ENCODE measurements at places on chromosomes 12 and 14.

GRCh38 chr12:26188641-26189040 lies 6.7 kb upstream of the SSPN start:
- DNase-seq = no peak

DNA sequence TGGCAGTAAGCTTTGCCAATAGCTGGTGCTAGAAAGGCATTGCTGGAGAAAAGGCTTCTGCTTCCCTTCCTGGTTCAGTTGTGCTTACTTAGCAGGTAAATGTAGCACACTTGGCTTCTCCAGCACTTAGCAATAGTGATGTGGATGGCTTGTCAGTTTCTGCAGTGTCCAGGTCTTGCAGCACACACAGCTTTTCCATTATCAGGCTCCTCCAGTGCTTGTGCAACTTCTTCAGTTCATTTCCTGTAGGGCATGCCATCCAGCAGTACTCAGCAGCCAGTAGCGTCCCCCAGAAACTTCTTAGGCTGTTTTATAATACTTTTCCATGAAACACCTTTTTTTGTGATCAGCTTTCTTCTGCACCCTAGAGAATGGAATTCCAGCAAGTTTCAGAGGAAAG lies 154.6 kb downstream of the SLC6A15 start:
- no peak for DNase-seq

DNA sequence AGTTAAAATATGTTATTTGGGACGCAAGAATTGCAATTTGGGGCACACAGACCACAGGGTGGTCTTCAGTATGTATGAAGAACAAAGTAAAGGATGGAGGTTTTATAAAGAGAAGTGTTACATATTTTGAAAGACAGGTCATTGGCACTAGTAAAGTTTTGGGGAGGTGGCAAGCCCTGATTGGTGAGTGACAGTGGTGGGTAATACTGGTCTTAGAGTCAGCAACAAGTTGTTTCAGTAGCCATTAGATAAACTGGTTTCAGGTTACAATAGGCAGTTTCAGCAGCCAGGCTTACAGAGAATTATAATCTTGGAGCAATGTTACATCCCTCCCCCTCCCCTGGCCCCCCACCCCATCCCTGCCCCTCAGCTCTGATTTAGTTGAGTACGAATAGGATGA lies 17.5 kb downstream of the MARK3 start:
- DNase-seq = no peak

DNA sequence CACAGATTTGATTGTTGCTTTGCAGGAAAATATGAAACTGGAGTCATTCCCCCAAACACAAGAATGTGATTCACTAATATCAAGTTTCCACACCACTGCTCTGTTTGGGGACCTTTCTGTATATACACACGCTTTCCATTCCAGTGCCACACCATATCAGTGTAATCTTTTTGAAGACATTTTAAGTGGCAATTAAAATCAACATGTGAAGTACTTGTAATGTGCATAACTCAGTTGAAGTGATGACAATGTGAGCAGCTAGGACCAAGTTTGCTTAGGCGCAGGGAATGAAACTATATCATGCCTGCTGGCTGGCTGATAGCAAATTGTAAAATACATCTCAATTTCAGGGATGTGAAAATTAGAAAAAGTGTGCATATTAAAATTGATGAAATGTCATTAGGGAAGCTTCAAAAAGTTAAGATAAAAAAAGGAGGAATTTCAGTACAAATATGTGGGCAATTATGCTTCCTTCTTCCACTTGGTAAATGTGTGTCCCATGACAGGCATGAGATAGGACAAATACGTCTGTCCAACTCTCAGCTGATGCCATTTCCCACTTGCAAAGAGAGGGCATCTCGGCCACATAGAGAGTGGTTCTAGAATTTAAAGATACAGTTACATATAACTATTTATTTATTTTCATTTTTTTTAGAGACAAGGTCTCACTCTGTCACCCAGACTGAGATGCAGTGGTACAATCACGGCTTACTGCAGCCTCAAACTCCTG lies 43.7 kb downstream of the HSPB8 start:
- DNase-seq = no peak

DNA sequence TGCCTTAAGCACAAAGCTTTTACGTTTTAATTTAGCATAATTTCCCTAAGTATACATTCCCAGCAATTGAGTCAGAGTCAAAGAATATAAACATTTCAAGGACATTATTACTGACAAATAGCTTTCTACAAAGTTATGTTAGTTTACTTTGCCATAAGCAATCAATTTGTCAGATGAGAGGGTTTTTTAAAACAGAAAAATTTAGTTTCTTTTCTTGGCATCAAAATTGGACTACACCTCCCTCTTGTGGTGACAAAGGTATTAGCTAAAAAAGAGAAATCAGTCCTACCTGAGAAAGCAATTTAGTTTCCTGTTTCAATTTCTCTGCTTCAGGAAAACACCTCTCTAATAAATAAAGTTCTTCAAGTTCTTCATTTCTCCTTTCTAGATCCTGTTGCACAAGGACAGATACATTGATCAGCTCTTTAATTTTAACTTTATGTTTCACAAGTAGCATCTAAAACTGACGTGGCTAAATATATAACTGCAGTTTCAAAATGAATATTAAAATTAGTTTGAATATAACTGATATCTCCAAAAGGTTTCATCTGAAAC lies 39.9 kb downstream of the DNAI7 start:
- no peak for DNase-seq

- no peak for DNase-seq
Observed at GRCh38 chr14:35932659-35933159, 106.6 kb downstream of the BRMS1L start.

DNA sequence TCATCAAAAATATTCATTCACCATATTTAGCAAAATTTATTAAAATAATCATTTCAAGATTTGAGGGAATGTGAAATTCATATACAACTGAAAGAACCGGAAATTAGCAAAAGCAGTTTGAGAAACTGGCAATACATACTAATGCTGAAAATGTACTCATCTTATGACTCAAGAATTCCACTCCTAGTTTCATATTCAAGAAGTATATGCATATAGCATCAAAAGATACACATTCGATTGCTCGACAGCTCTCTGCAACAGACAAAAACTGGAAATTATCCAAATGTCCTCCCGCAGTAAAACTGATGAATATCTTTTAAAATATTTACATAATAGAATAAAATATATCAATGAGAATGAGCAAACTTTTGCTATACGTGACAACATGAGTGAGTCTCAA lies 189.2 kb upstream of the MGAT4C start:
- no peak for DNase-seq

- DNase-seq = no peak
Observed at GRCh38 chr12:81976661-81977060, 217.5 kb upstream of the PPFIA2 start.

DNA sequence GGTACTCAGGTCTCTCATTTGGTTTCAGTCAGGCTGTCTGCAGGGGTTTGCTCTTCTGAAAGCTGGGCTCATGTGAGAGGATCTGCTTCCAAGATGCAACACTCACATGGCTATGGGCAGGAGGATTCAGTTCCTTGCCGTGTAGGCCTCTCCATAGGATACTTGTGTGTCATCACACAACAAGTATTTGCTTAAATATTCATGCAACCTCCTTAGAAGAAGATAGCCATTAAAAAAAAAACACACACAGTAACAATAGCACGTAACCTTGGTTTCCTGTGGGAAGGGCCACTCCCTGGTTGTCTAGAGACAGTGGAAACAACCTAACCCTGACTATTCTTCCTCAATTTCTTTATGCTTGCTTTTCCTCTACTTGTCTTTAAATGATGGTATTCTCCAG lies 31.8 kb upstream of the CLEC4E start:
- DNase-seq = no peak

- DNase-seq = peak; percentile 34
Observed at GRCh38 chr12:43835656-43836474, at the start of gene TMEM117. TSS of gene TMEM117 (plus strand) at chr12:43836081.

- peak; percentile 40 for DNase-seq
Observed at GRCh38 chr12:49288412-49288853, 6.5 kb upstream of the PRPH start.

GRCh38 chr14:51307551-51307950 lies 67.5 kb downstream of the TMX1 start:
- no peak for DNase-seq

DNA sequence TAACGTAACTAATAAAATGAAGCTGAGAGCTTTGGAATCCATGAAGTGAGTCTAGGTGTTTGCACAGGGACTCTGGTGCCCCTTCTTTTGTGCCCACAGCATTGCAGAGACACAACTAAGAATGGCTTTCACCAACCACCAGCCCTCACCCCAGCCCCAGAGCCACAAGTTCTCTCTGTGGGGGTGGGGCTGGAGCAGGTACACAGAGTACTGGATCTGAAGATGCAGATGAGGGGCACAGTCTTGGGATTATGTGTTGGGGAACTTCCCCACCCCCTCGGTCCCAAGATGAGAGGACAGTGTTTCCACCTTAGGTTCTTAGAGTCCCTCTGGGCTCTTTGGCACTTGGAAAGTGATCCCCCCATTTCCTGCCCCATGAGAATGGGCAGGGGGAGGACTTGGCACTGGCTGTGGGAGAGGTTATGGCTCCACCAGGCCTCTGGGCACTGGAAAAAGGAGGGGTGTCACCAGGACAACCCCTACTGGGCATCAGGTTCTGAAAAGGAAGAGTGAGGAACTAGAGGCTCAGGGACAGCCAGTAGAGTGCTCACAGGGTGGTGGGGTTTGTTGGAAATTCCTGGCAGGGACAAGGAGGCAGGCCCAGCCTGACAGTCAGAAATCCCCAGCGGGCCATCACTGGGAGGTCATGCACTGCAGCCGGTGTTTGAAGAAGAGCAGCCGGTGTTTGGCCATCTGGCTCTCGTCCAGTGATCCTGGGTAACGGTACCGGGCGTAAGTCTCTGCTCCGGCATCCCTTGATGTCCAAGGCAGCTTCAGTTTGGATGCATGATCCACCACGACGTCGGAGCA lies 6.7 kb downstream of the B4GALNT1 start:
- no peak for DNase-seq

- no peak for DNase-seq
Observed at GRCh38 chr12:109771746-109772621, 58.4 kb downstream of the FAM222A start.

GRCh38 chr12:124767066-124767821 lies 96.4 kb downstream of the SCARB1 start:
- peak; percentile 72 for DNase-seq

- DNase-seq = no peak
Observed at GRCh38 chr12:21526721-21527345, 737 bp downstream of the SPX start.

- no peak for DNase-seq
Observed at GRCh38 chr12:123896767-123897166, 75.9 kb downstream of the CCDC92 start.

DNA sequence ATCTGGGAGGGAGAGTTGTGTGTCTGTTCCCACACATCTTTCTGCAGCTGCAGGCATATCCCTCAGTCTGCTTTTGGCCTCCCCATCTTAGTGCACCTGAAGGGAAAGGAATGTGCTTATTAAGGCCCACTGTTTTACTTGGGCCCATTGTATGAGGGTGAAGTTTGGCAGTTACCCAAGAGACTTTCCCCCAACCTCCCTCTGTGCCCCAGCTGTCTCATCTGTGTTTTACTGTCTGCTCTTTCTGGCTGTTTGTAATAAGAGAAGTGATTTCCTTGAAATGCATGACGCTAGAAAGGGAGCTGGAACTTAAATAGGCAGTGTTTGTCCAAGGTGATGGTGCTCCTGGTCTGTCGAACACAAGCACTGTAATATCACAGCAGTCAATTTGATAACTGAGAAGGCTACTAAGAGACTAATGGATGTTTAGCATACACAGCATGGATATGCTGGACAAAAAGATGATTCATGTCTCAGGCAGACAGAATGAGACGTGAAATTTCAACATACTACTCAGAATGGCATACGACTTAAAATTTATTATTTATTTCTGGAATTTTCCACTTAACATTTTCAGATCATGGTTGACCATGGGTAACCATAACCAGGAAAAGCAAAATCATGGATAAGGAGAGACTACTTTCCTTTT lies 43.6 kb downstream of the FSCB start:
- no peak for DNase-seq

- no peak for DNase-seq
Observed at GRCh38 chr12:110102255-110102654, 21.9 kb upstream of the IFT81 start.

DNA sequence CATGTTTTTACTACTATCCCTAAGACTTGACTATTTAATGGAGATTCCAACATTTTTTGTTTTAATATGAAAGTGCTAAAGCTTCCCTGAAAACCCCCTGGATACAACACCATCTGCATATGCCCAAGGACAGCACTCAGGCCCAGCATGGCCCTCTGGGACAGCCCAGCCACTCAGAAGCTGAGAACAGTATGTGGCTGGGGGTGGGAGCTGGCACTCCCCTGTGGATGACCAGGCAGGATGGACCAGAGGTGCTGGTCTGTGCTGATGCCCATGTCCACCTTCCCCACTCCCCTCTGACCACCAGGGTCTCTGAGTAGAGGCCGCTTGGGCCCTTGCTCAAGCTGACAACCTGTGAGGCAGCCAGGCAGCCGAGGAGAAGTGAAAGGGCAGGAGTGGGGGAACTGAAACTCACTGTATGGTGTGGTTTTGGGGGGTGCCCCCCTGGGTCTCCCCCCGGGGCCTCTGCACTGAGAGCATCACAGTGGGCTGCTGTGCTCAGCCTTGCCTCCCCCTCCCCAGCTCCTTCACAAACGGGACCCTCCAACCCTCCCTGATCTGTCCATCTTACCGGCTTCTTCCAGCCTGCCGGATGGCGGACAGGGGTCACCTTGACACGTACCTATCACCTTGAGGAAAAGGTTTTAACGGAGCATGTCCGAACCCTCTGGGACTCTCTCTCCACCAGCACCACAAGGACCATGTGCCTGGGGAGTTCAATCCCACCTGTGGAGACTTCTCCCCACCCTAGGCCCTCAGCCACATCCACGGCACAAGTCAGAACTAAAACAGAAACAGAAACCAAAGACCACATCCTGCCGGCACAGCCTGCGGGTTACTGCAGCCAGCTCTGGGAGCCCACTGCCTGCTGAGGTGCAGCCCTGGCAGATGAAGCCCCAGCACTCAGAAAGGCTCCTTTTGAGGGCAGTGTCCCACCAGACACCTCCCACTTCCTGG lies at the start of gene TMEM229B:
TSS of gene TMEM229B (minus strand) at position 785 of the 957 bp plus-strand sequence. CDS start 14,798 bp downstream, outside the sequence.
- DNase-seq = peak; percentile 54

DNA sequence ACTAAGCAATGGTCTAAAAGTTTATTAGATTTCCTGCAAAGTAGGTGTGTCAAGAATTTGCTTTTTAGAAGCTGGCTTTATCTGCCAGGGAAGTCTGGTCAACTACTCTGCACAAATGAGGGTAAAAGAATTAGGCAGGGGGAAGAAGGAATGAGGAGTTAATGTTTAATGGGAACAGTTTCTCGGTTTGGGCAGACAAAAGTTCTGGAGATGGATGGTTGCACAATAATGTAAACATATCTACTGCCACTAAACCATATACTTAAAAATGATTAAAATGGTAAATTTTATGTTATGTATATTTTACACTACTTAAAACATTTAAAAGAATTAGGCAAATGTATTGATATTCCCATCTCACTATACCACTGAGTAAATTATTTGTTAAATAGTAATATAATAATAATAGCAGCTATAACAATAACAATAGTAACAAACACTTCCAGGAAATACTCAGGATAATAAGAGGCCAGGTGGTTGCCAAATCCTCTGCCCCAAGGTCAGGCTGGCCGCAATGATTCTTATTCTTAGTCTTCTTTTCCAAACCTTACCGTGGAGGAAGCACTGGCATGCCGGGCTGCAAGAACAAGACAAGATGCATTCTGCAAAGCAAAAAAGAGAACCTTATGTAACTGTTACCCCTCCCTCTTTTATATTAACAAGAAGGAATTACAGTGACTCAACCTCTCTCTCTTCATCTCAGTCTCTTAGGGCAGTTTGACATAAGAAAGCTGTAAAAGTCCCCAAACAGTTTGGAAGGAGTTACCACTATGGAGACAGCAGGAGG lies 13.9 kb downstream of the CS start:
- DNase-seq = no peak

- DNase-seq = no peak
Observed at GRCh38 chr14:98035396-98035795, 1236.6 kb downstream of the BCL11B start.

- no peak for DNase-seq
Observed at GRCh38 chr14:26218861-26219260, 379.0 kb downstream of the NOVA1 start.
